ENCODE measurements at places on chromosomes 4 and X.

GRCh38 chr4:57945298-57945697, 835.1 kb upstream of the IGFBP7 start:
- no peak for DNase-seq

GRCh38 chrX:45986971-45987370, 558.2 kb downstream of the ZNF674 start:
- no peak for DNase-seq

DNA sequence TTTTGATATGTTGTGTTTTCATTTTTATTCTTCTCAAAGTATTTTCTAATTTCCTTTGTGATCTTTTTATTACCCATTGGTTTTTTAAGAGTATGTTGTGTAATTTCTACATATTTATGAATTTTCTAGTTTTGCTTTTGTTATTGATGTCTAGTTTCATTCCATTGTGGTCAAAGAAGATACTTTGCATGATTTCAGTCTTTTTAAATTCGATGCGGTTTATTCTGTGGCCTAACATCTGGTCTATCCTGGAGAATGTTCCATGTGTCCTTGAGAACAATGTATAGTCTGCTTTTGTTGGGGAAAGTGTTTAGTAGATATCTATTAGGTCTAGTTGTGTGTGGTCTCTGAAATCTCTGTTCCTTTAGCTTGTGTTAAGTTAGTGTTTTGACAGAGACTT, 46.2 kb downstream of the PPEF1 start:
- DNase-seq = no peak

- DNase-seq = no peak
Measured at GRCh38 chr4:148239494-148239985, 202.7 kb downstream of the NR3C2 start.

- DNase-seq = no peak
Measured at GRCh38 chr4:121951521-121952110, at the start of gene TRPC3. Gene TRPC3, minus strand, starts transcription at chr4:121952060. Its CDS starts 380 bp downstream, at chr4:121951680.

DNA sequence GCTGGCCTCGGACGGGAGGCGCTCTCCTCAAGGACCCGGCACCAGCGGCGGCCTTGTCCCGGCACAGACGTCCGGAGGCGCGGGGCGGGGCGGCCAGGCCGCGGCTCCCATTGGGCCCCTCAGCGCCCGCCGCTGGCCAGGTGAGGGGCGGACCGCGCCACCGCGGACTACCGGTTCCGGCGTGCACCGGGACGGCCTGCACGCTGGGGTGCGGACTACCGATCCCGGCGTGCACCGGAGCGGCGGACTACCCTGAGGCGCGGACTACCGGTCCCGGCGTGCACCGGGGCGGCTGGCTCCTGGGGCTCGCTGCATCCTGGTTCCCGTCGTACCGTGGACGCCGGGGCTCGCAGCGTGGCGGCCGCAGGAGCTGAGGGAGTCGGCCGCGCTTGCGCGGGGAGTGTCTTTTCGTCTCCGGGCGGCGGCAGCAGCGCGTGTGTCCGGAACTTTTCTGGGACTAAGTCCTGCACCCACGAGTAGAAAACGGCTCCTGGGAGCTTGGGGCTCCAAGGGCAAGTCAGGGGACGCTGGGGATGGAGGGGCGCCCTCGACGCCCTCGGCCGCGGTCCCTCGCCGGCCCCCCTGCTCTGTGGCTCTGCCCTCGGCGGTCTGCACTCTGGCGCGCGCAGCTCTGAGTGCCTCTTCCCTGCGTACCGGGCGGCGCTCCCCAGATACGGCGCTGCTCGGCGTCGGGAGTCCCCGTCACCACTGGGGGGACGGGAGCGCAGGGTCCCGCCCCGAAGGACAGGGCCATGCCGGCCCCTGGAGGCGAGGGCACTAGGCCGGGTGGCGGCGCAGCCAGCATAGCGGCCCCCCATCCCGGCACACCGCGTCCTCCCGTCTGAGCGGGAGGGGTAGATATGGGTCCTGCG, at the start of gene LETM1:
TSS of gene LETM1 (minus strand) at position 86 of the 872 bp plus-strand sequence. CDS start 206 bp downstream, outside the sequence.
- peak; percentile 87 for DNase-seq

DNA sequence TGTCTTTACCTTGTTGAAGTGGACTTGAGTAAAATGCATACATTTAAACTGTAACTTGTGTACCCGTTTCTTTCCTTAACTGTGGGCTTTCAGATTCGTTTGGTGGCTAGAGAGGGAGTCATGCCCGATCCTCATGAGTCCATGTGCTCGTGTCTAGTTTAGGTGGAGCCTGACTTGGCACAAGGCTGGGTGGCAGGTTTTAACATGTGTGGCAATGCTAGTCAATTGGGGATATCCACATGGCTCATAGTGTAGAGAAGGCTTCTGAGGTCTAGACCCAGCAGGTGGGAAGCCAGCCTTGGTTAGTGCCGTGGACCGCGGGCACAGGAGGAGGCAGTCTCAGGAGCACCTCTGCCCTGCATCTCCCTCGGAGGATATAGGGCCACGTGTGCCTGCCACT, 48.5 kb upstream of the CLCN4 start:
- no peak for DNase-seq
